ENCODE measurements at places on chromosomes 3 and 15.

DNA sequence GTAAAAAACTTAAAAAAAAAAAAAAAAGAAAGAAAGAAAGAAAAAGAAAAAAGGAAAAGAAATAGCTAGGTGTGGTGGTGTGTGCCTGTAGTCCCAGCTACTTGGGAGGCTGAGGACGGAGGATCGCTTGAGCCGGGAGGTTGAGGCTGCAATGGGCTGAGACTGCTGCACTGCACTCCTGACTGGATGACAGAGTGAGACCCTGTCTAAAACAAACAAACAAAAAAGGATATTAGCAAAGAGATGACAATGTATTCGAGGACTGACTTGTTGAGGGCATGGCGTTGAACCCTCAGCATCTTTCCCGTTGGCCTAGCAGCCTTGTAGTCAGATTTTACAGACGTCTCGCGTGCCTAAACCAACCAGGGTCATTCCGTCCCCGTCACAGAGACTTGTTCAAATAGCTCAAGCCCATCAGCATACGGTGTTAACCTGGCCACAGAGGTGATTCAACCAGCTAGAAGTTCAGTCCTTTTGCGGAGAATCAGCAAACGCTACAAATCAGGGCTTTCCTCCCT, 528 bp upstream of the NIT2 start:
- DNase-seq: no peak

DNA sequence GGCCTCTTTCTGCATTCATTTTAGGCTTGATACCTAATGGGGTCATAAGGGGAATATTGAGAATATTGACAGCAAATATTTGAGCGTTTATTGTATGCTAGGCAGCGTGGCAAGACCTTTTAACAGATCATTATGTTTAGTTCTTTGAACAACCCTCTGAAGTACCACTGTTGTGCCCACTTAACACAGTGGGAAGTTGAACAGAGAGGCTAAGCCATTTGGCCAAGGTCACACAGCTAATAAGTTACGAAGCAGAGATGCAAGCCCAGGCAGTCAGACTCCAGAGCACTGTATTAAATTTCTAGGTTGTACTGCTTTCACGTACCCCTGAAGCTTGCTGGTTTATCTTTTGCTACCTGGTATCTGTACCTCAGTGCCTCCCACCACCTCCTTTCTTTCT, 1.1 kb downstream of the RAB7A start:
- no peak for DNase-seq

- no peak for DNase-seq
These were observed 4.1 kb upstream of the COL6A5 start for GRCh38 chr3:130341388-130341787.

- no peak for DNase-seq
These were observed 587.8 kb downstream of the RBMS3 start for GRCh38 chr3:29868543-29869101.

DNA sequence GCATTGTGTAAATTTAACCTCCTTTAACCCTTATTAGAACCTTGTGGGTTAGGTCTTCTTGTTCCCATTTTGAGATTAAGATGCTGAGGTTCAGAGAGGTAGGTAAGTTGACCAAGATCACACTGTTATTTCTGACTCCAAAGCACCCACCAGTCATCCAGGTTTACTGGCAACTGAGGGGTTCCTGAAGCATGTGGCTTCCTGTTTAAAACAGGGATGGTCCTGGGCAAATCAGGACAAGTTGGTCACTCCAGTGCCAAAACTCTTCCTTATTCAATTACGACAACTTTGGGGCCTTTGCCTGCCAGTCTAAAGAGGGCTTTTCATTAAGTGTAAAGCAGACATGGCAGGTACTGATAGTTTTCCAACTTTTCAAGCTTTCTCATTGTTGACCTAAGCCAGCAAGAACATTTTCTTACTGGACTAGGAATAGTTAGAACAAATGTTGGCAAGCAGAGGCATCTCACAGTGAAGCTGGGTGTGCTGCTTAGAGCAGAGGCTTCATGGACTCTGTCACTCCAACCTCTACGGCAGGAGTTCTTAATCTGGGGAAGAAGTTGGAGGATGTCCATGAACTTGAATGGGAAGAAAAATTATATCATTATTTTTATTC, 149.4 kb upstream of the ADAMTS9 start:
- no peak for DNase-seq
